Thyroid gland (tissue), 4 donors: ENCODE measurements at places on chromosomes 4 and X. TPM values are rescaled to one million over a fixed set of nuclear protein-coding genes. Genes with fewer than 3 reads are reported as not detected.

ZNF185 gene
- 23.2 TPM for total RNA-seq

- no peak overlapping the region for H3K4me3 ChIP-seq
- H3K27ac ChIP-seq = no peak overlapping the region
- no peaks in the 10 kb centered on the region for H3K27me3 ChIP-seq
- no peaks in the 10 kb centered on the region for H3K4me1 ChIP-seq
- no peaks in the 10 kb centered on the region for H3K36me3 ChIP-seq
- DNase-seq = no peak
Observed at GRCh38 chrX:39852491-39852890, 245.3 kb downstream of the BCOR start.

MAGEB3 gene
- total RNA-seq = not detected

SSX4 gene
- not detected for total RNA-seq

DNA sequence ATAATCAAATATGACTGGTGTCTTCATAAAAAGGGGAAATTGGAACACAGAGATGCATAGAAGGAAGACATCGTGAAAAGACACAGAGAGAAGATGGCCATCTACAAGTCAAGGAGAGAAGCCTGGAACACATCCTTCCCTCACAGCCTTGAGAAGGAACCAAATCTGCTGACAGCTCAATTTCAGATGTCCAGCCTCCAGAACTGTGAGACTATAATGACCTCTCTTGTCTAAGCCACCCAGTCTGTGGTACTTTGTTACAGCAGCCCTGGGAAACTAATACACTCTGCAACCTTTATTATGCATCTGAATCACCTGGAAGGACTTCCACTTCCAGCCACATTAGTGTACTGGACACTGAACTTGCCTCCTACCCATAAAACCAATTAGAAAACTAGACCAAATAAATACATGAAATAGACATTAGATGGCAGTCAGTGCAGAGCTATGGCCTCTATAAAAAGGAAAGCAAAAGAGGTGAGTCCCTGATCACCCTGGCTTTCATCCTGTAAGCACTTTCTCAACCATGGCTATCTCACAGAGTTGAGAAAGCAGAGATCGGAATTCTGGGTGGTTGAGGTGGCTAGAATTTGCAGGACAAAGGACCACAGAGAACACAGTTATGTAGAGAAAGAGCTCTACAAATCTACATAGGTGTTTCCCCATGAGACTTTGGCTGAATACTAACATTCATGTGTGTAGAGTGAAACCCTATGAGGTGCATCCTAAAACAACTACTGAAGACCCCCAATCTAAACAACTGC, 25.7 kb downstream of the GAB3 start:
- H3K4me3 ChIP-seq = no peak overlapping the region
- peaks cover 21% of the 10 kb centered on the region for H3K4me1 ChIP-seq
- no peaks in the 10 kb centered on the region for H3K36me3 ChIP-seq
- no peak overlapping the region for H3K27ac ChIP-seq
- no peaks in the 10 kb centered on the region for H3K27me3 ChIP-seq
- no peak for DNase-seq

DNA sequence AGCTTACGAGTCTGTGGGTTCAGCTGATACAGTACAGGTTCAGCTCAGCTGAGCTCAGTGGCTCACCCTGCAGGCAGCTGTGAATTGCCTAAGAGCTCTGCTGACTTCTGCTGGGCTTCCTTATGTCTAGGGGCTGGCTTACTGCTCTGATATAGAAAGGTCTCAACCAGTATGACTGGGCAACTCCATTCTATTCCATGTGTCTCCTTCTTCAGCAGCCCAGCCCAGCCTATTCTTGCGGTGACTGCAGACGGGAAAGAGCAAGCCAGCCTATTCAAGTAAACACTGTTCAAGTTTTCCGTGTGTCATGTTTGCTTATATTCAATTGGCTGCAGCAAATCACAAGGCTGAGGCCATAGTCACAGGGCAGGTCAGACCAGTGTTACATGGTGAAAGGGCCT, 615.4 kb upstream of the ZFP42 start:
- H3K27ac ChIP-seq = no peak overlapping the region
- H3K4me1 ChIP-seq = no peaks in the 10 kb centered on the region
- H3K36me3 ChIP-seq = no peaks in the 10 kb centered on the region
- no peak overlapping the region for H3K4me3 ChIP-seq
- no peak for DNase-seq

CFAP99 gene
- 1.9 TPM for total RNA-seq

DNA sequence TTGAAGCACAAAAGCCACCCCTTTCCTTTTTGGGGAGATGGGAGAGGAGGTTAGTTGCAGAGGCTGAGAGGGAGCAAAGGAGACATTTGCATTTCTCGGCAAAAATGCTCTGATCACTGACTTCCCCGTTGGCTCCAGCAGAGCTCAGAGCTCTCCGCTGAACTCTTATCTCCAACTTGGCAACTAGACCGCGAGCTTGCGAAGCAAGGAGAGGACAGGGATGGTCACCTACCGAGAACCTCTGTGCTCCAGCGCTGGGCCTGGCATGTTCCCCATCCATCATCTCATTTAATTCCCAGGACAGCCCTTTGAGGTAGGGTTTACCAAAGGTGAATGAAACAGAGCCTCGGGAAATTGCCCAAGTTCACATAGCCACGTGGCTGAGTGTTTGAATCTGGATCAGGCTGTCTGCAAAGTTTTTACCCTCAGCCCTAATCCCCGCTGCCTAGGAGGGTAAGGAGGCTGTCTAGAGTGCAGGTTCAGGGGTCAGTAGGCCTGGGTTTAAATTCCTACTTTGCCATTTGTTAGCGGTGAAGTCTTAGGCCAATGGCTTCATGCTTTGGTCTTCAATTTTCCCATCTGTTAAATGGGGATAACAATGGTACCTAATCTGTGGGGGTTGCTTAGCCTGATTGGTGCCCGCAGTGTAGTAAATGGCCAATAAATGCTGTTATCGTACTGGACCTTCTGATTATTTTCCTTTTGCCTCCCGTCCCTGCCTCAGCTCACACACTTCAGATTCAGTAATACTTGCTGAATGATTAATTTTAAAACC, 3.8 kb upstream of the CITED1 start:
- peaks cover 4% of the 10 kb centered on the region for H3K27me3 ChIP-seq
- H3K36me3 ChIP-seq = no peaks in the 10 kb centered on the region
- peaks cover 10% of the 10 kb centered on the region for H3K4me1 ChIP-seq
- DNase-seq = peak; percentile 33
- H3K27ac ChIP-seq = no peak overlapping the region

ATP1B4 gene
- total RNA-seq = 0.11 TPM

TLR10 gene
- 0.10 TPM for total RNA-seq

DNA sequence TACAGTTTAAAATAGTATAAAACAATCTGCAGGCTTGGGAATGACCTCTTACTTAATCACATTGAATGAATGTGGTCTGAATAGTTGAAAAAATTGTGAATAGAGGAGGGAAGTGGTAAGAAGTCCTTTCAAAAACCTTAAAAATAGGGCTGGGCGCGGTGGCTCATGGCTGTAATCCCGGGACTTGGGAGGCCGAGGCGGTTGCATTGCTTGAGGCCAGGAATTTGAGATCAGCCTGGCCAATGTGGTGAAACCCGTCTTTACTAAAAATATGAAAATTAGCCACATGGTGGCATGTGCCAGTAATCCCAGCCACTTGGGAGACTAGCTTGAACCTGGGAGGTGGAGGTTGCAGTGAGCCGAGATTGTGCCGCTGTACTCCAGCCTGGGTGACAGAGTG, 36.5 kb downstream of the HERC3 start:
- no peak for DNase-seq
- H3K36me3 ChIP-seq = no peaks in the 10 kb centered on the region
- H3K27me3 ChIP-seq = no peaks in the 10 kb centered on the region
- no peak overlapping the region for H3K4me3 ChIP-seq
- H3K27ac ChIP-seq = no peak overlapping the region

- peaks cover 4% of the 10 kb centered on the region for H3K4me1 ChIP-seq
- H3K27ac ChIP-seq = no peak overlapping the region
- H3K4me3 ChIP-seq = no peak overlapping the region
- H3K36me3 ChIP-seq = no peaks in the 10 kb centered on the region
- no peaks in the 10 kb centered on the region for H3K27me3 ChIP-seq
- no peak for DNase-seq
Observed at GRCh38 chr4:98166731-98167041, 23.4 kb upstream of the STPG2 start.

BST1 gene
- 2.0 TPM for total RNA-seq

GRCh38 chrX:100745806-100746537, 14.1 kb upstream of the SYTL4 start:
- H3K27me3 ChIP-seq = no peaks in the 10 kb centered on the region
- no peak overlapping the region for H3K4me3 ChIP-seq
- no peaks in the 10 kb centered on the region for H3K4me1 ChIP-seq
- DNase-seq = no peak

DNA sequence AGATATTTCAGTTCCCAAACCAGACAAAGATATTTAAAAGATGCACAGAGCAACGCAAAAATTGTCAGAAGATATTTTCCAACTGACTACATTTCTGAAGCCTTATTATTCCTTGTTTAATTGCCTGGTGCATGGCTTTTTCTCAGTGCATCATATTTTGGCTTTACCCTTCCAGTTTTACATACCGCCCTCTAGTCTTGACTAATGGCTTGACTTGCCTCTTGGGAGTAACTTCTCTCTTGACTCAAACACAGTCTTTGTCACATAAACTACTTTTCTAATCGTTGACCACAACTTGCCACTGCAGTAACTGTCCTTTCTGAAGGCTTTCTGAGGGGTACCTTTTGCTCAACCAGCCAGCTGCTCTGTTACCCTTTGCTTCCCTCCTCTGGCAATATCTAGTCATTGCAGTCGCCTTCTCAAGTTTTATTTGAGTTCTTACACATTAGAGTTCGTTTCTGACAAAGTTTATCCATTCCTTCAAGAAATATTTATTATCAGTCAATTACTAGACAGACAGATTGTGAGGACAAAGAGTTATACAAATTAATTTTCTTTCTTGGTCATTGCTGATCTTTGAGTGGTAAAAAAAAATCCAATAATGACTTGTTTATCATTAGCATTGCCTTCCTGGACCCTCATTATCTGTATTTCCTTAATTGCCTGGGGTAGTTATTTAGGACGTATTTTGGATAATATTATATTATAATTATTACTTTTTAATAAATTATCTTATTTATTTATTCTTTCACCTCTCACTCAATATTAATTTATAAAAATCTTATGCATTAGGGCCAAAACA, 506.9 kb upstream of the PCDH10 start:
- H3K27ac ChIP-seq = no peak overlapping the region
- H3K36me3 ChIP-seq = no peaks in the 10 kb centered on the region
- DNase-seq = no peak
- no peak overlapping the region for H3K4me3 ChIP-seq
- H3K27me3 ChIP-seq = no peaks in the 10 kb centered on the region
- H3K4me1 ChIP-seq = no peaks in the 10 kb centered on the region

DNA sequence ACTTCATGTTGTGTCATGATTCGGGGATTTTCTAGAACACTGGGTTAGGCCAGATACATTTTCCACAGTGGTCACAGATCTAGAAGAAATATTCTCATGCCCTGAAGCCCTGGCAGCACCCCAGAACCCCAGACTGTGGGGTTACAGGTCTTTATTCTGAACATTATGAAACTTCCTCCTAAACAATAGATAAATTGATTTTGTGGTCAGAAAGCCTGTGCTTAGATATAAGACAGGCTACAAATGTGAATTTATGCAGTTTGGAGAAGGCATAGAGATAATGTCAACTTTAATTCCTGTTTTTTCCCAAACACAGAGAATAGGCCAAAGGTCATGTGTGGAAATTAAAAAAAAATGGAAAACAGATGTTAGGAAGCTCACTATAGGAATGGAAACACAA, 492.9 kb downstream of the SPRY1 start:
- no peak for DNase-seq
- no peaks in the 10 kb centered on the region for H3K27me3 ChIP-seq
- no peak overlapping the region for H3K27ac ChIP-seq
- no peaks in the 10 kb centered on the region for H3K36me3 ChIP-seq

IRF2 gene
- total RNA-seq = 39.8 TPM

DNA sequence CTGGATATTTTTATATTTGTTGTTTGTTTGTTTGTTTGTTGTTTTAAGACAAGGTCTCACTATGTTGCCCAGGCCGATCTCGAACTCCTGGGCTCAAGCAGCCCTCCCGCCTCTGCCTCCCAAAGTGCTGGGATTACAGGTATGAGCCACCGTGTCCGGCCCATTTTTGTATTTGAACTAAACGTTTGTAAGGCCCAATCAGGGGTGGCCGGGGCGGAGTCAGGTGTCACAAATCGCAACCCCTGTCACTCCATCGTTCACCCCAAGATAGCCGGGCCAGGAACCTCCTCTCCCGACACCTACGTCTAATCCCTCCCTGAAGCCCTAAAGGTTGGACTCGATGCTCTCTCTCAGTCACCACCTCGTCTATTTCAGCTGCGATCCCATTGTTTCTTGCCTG, 722 bp upstream of the EFHC2 start:
- H3K27me3 ChIP-seq = no peaks in the 10 kb centered on the region
- no peak overlapping the region for H3K4me3 ChIP-seq
- no peaks in the 10 kb centered on the region for H3K4me1 ChIP-seq
- H3K36me3 ChIP-seq = no peaks in the 10 kb centered on the region
- H3K27ac ChIP-seq = no peak overlapping the region

DNA sequence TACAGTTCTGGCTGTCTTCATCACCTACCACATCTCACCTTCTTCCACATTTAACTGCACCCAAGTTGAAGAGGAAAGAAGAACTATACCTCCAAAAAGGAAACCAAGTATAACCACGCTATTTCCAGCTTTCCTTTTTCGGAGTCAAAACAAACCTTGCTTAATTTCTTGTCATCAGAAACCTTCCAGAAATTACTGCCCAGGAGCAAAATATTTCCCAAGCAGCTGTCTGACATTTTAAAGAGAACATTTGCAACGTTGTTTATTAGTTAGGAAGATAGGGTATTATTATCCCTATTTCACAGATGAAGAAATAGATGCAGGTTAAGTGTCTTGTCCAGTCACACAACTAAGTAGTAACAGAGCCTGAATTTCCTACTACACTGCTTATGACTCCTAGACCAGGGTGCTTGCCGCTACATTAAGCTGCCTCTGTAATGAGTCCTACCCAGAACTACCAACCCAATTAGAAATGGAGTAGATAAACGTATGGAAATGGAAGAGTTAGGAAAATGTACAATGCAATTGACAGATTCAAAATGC, 2.2 kb upstream of the ACSL4 start:
- H3K36me3 ChIP-seq = no peaks in the 10 kb centered on the region
- no peak overlapping the region for H3K4me3 ChIP-seq
- DNase-seq = no peak
- no peaks in the 10 kb centered on the region for H3K4me1 ChIP-seq

DNA sequence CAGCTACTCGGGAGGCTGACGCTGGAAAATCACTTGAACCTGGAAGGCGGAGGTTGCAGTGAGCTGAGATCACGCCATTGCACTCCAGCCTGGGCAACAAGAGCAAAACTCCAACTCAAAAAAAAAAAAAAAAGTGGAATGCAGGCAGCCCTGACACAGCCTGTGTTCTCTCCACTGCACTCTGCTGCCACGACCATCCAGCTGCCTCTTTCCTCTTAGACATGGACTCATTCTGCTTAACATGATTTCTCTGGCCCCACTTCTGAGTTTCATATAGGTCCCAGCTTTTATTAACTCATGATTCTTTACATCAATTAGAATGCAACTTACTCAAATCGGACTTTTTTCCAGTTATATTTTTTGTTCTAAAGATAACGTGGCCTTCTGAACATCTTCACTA, 29.6 kb downstream of the SLC10A6 start:
- H3K4me1 ChIP-seq = no peaks in the 10 kb centered on the region
- DNase-seq = no peak
- peaks cover 9% of the 10 kb centered on the region for H3K36me3 ChIP-seq
- no peak overlapping the region for H3K27ac ChIP-seq

- no peaks in the 10 kb centered on the region for H3K4me1 ChIP-seq
- no peak overlapping the region for H3K27ac ChIP-seq
- H3K4me3 ChIP-seq = no peak overlapping the region
- no peaks in the 10 kb centered on the region for H3K27me3 ChIP-seq
- no peak for DNase-seq
Observed at GRCh38 chrX:29841750-29842149, 373.6 kb upstream of the MAGEB2 start.
